Stimulated activated CD4-positive, alpha-beta T cell treated with anti-CD3 and anti-CD28 coated beads, Interleukin-4, amount 100 ng/mL, for 4 hours (primary cell): ENCODE measurements at places on chromosomes 6 and 20.

GRCh38 chr6:102223942-102224341 lies 830.4 kb downstream of the GRIK2 start:
- DNase-seq, result no peak

DNA sequence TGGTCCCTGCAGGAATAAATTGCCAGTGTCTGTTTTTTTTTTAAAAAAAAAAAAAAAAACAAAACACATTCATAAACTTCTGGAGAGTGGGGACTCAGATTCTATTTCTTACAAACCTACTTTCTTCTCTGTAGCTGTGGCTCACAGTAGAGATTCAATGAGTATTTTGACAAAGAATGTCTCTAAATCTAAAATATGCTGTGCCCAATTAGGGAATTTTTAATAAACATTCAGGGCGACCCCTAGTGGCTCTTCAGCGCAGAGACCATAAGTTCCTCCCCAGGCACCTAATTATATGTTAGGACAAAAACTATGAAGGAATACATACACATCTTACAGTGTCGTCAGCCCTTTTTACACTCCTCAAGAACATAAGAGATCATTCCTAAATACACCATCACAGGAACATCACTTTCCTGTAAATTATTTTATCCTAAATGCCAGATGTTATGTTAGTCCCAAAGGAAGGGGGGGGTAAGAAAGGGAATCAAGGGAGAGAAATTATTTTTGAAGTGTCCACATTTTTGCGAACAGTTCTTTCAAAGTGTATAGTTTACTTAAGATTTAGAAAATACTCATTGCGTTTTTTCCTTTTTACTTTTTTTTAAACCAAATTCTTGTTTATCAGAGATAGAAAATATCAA lies 21.8 kb upstream of the NAA20 start:
- no peak for DNase-seq

GRCh38 chr6:41199552-41200246 lies 1.2 kb downstream of the TREML2 start:
- no peak for DNase-seq

GRCh38 chr6:35216851-35217811 lies 3.4 kb downstream of the SCUBE3 start:
- DNase-seq, result no peak

GRCh38 chr6:168712993-168713392 lies 272.0 kb downstream of the SMOC2 start:
- no peak for DNase-seq

GRCh38 chr20:58967652-58968429 lies 13.2 kb upstream of the NELFCD start:
- no peak for DNase-seq

GRCh38 chr20:54172856-54173652 lies 732 bp downstream of the CYP24A1 start:
- no peak for DNase-seq

DNA sequence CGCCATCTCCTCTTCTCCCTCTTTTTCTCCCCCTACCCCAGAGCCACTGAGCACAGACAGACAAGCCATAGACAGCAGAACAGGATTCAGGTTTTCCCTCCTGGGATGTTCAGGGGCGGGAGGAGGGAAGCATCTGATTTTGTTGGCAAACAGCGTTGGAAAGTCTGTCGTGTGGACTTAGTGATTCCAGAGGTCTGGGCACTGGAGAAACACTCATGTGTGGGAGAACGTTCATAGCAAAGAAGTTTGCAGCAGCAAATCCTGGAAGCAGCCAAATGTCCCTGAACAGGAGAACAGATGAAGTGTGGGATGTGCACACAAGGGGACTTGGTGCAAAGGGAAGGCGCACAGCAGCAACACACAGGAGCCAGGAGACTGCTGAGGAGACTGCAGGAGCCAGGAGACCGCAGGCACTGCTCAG lies 264.1 kb upstream of the CDYL start:
- DNase-seq, result no peak

DNA sequence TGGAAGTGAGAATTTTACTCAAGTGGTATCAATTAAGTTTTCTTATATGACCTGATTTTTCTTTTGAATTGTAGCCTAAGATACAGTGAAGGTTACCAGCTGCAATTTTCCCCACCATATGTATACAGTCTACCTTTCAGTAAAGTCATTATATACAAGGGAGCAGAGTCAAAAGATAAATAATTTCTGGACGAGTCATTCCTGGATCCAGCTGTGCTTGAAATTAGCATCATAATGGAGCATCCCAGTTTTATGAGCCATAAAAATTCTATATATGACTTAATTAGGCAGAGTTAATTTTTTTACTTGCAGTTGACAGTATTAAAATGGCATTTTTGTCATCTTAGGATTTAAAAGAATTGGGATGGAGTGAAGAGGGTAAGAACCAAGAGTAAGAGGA lies 1008.4 kb downstream of the PHF3 start:
- no peak for DNase-seq

GRCh38 chr6:127786109-127786508 lies 114.7 kb downstream of the THEMIS start:
- DNase-seq, result no peak

GRCh38 chr20:63454731-63455567 lies 17.5 kb downstream of the KCNQ2 start:
- DNase-seq, result no peak

DNA sequence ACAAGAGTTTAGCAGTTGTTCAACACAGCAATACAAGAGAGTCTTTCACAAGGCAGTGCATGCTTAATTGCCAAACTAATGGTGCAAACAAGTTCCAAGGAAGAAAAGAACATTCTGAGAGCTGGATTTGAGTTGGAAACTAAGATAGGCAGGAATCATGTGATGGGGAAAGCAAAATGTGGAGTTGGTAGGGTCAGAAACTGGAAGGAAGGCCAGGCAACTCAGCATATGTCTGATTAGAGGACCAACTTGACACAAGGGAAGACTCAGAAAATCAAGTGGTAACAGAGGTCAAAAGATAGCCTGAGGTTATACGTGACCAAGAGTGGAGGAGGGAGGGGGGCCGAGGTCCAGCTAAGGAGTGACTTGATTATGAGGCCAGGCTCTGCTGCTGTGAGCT lies 117.3 kb downstream of the SMLR1 start:
- DNase-seq, result no peak

- DNase-seq, result no peak
These were observed 52.6 kb downstream of the COL19A1 start for GRCh38 chr6:69918813-69919475.

DNA sequence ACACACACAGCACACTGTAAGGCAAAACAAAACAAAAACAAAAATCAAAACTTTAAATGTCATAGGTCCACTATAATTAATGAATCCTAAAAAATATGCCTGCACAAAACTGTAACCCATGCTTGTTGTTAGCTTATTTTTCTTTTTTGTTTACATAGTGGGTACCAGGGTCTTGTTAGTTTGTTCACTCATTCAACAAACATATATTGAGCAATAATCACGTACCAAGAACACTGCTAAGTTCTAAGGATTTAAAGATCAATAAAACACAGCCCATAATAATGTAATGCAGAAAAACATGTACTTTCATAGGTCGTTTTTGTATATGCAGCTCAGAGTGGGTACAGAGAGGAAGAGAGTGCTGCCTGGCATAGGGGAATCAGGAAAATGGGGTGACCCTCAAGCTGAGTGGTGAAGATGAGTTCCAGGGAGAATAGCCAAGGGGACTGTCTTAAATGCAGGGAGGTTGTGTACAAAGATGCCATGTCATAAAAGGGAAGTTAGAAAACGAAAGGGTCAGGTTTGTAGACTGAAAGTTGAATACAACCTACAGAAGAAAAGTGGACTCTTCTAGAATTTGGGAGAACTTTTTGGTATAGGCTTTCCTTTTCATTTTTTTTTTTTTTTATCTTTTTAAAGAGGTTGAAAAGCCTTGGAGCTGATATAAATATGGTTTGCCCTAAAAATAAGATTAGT lies 113.3 kb upstream of the TBX18 start:
- no peak for DNase-seq

DNA sequence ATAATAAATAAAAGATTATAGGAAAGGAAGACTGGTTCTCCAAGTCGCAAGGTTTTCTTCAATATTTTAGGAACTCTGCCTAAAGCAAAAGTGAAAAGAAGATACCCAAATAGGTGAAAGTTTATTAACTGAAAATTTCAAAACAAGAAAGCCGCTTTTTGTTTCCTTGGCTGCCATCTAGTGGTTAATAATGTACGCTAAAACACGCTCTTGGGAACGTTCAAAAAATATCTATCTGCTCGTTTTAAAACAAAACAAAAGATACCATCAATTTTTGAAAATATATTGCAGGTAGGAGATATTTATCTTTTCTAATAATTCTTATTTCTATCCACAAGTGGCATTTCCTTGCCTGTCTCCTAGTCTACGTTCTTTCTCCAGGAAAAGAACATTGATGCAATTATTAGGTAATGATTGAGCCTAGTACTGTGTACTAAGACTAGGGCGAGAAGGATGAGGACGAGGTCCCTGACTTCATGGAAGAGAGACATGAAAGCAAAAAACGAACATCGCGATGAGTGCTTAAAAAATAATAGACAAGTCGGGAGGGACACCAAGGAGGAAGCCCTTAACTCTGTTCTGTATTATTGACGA lies 97.2 kb downstream of the SPTLC3 start:
- no peak for DNase-seq

DNA sequence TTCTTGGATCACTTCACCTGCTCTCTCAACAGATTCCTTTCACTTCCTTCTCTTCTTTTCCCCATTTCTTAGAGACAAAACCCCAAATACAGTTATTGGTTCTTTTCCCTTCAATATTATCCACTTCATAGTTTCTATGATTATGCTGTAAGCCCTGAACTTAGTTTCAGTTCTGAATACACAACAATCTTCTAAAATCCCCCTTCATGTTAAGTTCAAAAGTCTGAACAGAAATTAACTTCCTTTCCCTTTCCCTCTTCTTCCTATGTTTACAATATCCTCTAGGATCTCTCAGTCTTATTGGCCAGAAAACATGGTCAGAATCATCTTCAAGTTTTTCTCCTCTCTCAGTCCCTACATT lies 57.7 kb downstream of the OGFRL1 start:
- DNase-seq, result no peak

GRCh38 chr20:60459212-60459611 lies 501.0 kb downstream of the CDH26 start:
- no peak for DNase-seq

DNA sequence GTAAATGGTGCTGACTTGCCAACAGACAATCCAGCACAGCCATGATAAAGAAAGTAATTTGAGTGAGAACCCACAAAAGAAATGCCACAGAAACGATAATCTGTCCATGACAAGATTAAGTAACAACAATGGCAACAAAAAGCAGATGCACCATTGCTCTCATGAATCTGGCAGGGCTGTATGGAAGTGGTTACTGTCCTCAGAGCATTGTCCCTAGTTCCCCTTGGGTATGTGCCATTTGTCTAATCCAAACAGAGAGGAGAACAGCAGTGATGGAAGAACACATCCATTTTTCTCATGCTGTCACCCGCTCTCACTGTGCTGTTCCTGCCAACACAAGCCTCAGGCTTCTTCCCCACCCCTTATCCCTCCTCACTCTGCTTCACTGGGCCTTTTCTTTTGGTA lies 65.8 kb downstream of the REV3L start:
- no peak for DNase-seq

- DNase-seq, result no peak
These were observed 4.8 kb upstream of the DUSP22 start for GRCh38 chr6:287489-287860.

DNA sequence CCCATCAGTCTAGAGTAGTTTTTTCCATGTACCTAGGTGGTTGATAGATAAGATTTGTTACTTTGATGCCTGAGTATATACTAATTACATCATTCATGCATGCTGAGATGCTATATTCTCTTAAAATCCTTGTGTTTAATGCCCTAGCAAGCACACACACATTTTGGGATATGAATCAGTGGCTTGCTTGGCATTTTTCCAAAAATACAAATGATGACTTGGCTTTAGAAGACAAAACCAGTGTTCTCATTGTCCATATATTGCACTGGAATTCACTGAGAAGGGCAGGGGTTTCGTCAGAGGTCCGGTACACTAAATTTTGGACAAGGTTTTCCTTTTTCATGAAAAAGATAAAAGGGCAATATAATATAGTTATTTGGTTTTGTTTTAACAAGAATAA lies 24.9 kb downstream of the GTPBP2 start:
- no peak for DNase-seq

- no peak for DNase-seq
These were observed 397.8 kb downstream of the CDH4 start for GRCh38 chr20:61649860-61650162.

- no peak for DNase-seq
These were observed 23.4 kb downstream of the PACSIN1 start for GRCh38 chr6:34489207-34489805.

DNA sequence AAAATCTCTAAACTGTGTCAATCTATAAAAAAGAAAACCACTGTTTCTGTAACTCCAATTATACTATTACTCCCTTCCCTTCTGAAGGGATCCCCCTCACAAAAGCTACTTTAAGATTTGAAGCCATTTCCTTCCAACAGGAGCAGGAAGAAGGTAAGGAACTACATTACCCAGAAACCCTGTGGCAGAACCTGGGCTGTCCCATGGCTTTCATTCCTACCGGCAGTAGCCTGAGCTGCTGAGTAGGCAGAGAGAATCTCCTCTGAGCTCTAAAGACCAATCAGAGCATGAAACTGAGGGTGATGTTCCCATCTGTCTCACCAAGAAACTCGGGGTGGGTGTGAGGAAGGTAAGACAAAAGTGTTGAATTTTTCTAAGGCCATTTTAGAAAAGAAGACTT lies 108.0 kb upstream of the LRFN2 start:
- no peak for DNase-seq

DNA sequence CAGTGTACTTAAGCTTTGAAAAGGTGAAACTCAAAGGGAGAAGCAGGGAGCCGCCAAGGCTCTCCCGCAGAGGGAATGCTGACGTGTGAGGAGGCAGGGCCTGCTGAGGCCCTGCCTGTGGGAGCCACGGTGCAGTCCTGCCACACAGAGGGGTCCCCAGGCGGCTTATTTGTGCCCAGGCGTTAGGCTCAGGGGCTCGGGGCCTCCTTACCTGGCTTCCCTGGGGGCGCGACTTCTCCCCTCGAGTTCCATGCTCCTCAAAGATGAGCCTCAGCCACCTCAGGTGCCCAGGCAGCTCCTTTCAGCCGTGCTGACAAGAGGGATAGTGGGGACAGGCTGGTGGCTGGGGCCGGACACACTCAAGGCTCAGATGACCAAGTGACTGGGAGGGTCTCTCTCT lies 2.2 kb upstream of the KIF25 start:
- DNase-seq, result no peak

DNA sequence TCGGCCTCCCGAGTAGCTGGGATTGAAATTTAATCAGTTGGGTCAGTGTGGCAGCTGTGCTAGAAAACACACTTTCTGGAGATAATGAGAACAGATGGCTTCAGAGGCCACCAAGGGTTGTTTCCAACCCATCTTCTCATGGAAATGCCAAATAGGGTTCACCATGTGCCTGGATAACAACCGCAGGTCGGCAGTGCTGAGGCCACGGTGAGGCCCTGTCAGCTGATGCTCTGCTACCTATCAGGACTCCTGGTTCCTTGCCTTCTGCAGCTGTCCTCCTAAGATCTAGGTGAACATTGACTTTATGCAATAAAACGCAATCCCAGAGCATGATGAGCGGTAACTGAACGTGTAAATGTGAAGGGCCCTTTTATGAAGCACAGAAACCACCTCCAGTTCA lies 139.3 kb upstream of the SNX9 start:
- DNase-seq, result no peak
